ENCODE measurements at places on chromosomes 2 and 18.

- no peak for DNase-seq
Observed at GRCh38 chr2:175576270-175576669, 394.8 kb upstream of the ATP5MC3 start.

- DNase-seq: no peak
Observed at GRCh38 chr2:98868548-98869271, 67.3 kb downstream of the CRACDL start.

GRCh38 chr2:135676031-135676430, 65.6 kb upstream of the UBXN4 start:
- no peak for DNase-seq

DNA sequence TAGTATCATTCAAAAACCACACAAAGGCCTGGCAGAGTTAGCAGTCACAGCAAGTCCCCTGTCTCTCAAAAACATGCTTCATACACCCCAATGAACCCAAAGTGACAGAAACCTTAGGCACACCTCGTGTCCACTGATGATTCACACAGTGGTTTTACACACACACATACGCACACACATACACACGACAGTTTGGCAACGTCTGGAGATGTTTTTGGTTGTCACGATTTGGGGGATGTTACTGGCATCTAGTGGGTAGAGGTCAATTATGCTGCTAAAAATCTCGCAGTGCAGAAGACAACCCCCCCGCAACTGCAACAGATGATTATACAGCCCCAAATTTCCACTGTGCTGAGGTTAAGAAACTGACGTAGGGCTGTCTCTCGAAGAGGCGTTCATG, 72.9 kb upstream of the PARD3B start:
- no peak for DNase-seq

DNA sequence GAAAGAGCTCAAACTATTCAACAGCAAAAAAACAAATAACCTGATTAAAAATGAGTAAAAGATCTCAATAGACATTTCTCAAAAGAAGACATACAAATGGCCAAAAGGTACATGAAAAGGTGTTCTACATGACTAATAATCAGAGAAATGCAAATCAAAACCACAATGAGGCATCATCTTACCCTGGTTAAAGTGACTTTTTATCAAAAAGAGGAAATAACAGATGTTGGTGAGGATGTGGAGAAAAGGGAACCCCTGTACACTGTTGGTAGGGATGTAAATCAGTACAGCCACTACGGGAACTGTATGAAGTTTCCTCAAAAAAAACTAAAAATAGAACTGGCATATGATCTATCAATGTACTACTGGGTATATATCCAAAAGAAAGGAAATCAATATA, 39.8 kb upstream of the TMEM163 start:
- peak; percentile 78 for DNase-seq

DNA sequence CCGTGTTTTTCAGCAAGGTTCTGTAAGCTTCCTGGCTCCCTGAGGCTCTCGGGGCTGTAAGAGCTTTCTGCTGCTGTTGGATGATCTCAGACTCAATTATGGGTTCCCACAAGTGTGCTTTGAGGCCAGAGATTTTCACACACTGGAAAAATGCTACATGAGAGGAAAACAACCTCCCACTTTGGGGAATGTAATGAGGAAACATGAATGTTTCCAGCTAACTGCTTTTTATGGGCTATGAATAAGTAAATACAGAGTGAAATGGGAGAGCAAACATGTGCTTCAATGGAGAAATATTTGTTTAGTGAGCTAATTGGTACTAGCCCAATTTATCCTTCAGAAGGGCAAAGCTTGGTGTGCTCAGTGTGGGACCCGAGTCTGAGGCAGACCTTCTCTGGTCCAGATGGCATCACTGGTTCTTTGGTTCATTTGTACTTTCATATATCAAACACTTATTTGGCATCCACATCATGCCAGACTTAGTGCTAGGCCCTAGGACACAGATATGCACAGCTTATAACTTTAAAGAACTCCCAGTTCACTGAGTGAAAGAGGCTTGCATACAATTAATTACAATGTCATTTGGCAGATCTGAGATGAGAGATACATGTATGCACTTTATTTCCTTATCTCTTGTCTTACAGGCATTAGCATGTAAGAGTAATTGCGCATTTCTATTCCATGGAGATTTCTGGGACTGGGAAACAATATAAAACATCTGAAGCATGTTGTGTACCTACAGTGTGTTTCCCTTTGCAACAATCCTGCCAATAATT, 248.8 kb downstream of the RDH14 start:
- DNase-seq: no peak

DNA sequence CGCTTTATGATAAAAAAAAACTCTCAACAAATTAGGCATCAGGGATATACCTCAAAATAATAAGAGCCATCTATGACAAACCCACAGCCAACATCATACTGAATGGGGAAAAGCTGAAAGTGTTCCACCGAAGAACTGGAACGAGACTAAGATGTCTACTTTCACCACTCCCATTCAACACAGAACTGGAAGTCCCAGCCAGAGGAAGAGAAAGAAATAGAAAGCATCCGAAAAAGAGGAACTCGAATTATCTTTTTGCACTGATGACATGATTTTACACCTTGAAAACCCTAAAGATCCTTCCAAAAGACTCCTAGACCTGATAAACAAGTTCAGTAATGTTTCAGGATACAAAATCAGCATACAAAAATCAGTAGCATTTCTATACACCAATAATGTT, 121.6 kb downstream of the ZRANB3 start:
- DNase-seq: no peak

DNA sequence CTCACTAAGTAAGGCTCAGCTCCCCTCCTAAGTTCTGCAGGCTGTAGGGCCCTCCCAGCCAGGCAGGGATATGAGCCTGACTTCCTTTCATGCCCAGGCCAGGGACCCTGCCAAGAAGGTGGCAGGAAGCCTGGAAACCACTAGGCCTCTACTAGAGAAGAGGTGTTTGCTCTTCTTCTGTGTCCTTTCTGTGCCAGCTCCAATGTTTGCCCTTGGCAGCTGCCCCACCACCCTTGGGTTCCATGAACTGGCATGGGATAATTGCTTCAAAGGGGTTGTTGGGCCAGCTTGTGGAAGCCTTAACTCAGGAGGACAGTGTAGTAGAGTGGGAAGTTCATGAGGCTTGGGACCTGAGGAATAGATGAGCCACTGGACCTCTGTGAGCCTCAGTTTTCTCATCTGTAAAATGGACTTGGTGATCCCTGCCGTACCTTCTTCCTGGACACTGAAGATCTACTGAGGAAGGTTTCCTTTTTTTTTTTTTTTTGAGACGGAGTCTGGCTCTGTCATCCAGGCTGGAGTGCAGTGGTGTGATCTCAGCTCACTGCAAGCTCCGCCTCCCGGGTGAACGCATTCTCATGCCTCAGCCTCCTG, 3.9 kb downstream of the SLC35F6 start:
- DNase-seq: no peak

DNA sequence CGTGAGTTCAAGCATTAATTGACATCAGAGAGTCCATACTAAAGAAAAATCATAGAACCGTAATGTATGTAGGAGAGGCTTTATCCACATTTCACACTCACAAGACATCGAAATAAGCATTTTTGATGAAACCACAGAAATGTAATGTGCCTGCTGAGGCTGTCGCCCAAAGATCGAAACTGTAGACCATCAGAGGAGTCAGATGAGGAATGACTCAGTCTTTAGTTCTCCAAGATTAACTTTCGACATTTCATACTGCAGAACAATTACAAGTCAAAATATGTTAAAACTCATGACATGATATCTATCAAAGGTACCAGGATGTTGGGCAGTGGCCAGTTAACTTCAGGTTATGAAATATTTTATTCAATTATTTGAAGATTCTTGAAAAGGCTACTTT, 79.6 kb downstream of the RAB31 start:
- DNase-seq: no peak

- DNase-seq: no peak
Observed at GRCh38 chr18:50472941-50473340, 86.9 kb upstream of the MAPK4 start.

GRCh38 chr2:207465894-207466293, 63.9 kb upstream of the CREB1 start:
- DNase-seq: no peak

DNA sequence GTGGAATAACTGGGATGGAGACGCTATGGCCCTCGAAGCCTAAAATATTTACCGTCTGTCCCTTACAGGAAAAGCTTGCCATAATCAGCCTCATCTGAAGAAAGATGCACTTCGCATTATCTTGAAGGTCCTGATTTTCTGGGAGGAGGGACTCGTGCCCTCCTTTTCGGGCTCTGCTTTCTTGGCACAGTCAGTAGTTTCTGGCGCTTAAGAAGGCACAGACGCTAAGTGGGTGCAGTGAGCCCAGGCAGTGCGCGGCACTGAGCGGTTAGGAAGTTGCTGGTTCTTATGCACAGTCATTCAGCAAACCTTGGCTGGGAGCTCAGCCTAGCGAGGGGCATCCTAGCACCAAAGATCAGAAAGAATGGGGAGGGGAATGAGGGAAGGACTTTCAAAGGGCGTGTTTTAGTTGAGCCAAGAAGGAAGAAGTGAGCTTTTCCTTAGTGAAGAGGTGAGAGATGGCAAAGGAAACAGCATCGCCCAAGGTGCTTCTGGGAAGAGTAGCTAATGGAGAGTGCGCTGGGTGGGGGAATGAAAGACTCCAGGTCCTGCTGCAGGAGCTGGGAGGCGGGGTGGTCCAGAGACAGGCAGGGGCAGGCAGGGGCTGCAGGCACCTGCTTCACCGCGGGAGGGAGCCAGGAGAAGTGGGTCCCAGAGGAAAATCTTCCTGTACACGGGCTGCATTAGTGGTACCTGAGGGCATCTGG, 64.1 kb downstream of the ZCCHC2 start:
- DNase-seq: no peak

- no peak for DNase-seq
Observed at GRCh38 chr2:18603854-18604530, 14.6 kb upstream of the NT5C1B start.

DNA sequence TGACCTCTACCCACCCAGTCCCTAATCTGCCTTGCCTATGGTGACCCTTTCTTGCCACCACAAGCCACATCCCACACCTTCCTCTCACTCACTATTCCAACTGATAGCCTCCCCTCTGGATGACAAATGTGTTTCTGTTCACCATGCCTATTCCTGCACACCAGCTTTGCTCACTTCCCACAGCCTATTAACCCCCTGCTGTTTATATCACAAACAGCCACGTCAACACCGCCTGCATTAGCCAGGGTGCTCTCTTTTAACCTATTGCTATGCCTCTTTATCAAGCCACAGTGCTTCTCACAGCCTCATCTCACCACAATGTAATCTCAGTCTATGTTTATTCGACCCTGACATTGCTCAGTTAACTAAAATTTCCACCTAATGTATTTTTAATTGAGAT, 271.8 kb downstream of the SUCLG1 start:
- DNase-seq: no peak

DNA sequence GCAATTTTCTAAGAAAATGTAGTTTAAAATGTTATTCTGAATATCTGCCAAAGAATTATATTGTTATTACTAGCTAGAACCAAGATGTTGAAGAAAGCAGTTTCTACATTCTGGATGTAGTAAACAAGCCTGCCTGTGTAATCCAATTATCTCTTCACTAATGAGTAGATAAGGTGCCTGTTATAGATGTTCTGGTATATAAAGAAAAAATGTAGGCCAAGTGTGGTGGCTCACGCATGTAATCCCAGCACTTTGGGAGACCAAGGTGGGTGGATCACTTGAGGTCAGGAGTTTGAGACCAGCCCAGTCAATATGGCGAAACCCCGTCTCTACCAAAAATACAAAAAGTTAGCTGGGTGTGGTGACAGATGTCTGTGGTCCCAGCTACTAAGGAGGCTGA, 28.9 kb downstream of the CD302 start:
- DNase-seq: no peak

- no peak for DNase-seq
Observed at GRCh38 chr2:201006704-201007103, 43.2 kb upstream of the ORC2 start.

GRCh38 chr18:58714259-58714658, 43.0 kb downstream of the MALT1 start:
- peak; percentile 42 for DNase-seq

DNA sequence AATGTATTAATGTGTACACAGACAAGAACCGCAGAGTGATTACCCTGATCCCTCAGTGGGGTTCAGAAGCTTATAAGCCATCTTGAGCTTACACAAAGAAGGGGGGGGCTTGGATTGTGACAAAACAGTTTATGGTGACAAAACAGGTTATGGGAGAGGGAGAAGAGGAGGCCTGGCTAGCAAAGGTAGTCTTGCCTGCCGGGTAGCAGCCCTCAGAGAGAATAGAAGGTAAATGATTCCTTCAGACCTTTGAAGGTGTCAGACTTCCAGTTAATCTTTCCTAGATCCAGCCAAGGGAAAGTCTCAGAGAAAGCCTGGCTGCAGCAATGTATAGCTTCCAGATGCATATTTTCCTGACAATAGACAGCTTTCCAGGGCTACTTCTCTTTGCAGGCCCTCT, 44.6 kb upstream of the RAPH1 start:
- no peak for DNase-seq

DNA sequence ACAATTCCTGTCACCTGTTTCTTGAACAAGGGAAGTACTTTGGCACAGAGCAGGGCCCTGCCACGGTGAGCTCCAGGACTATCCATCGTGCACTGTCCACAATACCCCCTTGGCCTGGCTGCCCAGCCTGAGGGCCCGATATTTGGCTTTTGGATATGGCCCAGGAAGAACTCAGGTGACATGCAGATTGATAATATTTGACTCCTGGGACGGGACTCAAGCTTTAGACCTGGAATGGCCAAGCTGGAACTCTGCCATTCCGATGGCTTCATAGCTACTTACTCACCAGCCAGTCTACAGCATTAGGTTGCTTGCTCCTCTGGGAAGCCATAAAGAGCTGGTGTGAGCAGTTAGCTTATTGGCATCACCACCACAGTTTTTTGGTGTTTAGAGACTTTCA, 26.6 kb downstream of the EML6 start:
- no peak for DNase-seq

- DNase-seq: no peak
Observed at GRCh38 chr18:35969676-35970075, 2.8 kb upstream of the RMP24 start.

DNA sequence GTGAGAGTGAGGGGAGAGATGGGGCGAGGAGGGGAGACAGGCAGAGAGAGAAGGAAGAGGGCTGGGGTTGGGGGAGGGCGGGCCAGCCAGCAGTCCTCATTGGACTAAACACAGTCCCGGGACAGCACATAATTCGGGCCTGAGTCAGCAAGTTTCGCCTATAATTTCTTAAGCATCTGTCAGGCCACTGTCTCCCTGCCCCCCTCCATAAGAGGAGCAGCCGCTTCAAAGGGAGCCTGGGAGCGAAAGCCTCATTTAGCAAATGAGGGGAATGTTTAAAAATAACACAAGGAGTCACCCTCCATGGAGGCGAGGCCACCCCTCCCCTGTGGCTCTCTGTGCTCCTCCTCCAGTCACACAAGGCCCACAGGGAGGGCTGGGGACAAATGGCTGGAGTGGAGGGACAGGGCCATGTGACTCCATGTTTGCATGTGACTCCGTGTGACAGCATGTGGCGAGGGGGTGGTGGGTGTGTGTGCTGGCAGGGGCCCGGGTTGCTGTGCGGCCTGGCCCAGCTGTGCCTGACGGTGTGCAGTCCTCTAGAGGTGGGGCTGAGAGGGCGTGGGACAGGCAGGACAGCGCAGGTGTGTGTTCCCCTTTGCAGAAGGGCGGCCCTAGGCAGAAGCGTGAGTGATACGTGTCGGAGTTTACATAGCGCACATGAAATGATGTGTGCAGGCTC, 162.4 kb downstream of the CELF4 start:
- no peak for DNase-seq

- DNase-seq: no peak
Observed at GRCh38 chr2:218065239-218066006, 3.6 kb upstream of the RUFY4 start.
